ENCODE measurements at places on chromosomes 7 and 10.

DNA sequence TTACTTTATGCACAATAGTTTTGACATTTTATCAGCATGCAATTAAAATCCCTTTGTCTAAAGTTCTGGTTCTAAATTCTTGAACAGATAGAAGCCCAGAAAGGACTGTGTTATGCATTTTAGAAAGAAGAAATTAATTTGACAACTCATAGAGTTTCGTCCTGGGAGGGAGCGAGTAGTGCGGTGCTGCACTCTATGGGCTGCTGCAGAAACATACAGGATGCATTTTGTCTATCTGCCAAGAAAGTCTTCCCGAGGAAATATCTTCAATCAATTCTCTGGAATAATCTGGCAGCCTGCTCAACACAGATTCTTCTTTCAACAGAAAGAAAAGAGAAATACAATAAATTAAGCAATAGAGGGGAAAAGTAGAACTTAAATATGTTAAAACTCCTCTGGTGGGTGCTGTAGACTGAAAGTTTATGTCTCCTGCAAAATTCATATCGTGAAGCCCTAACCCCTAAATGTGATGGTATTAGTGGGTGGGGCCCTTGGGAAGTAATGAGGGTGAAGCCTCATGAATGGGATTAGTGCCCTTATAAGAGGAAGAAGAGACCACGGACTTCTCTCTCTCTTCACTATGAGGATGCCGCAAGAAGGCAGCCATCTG lies 39.0 kb upstream of the IFRD1 start:
- DNase-seq: peak; percentile 30

- DNase-seq: no peak
Observed at GRCh38 chr10:44369854-44370253, 15.0 kb downstream of the CXCL12 start.

GRCh38 chr7:155361947-155362346 lies 64.3 kb downstream of the INSIG1 start:
- DNase-seq: no peak

GRCh38 chr7:78326876-78327275 lies 528.3 kb downstream of the PHTF2 start:
- DNase-seq: no peak

DNA sequence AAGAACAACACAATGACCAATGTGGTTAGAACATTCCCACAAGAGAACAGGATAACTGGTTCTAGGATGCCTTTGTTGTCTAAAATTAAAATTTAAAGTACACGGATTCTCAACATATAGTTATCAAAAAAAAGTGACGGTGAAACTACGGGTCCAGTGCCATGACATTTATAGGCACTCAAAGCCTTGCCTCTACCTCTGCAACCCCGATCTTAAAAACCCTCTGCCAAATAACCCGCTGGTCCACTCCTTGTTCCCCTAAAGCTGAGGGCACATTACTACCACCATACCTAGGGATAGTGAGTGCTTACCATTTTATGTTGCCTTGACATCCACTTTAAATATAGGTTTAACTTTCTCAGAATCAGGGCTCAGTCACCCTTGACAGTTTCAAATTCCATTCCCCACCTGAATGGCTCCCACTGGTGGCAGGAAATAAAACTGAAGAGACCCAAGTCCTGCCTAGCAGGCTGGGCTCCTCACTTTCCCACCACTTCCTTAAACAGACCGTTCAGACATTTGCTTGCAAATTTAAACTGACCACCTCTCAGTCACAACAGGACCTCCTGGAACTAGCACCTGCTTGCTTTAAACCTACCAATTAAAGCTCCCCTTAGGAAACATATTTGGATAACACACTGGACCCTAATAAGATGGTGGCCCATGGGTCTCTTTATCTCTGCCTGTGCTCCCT lies 169.9 kb upstream of the ASAH2 start:
- DNase-seq: no peak

DNA sequence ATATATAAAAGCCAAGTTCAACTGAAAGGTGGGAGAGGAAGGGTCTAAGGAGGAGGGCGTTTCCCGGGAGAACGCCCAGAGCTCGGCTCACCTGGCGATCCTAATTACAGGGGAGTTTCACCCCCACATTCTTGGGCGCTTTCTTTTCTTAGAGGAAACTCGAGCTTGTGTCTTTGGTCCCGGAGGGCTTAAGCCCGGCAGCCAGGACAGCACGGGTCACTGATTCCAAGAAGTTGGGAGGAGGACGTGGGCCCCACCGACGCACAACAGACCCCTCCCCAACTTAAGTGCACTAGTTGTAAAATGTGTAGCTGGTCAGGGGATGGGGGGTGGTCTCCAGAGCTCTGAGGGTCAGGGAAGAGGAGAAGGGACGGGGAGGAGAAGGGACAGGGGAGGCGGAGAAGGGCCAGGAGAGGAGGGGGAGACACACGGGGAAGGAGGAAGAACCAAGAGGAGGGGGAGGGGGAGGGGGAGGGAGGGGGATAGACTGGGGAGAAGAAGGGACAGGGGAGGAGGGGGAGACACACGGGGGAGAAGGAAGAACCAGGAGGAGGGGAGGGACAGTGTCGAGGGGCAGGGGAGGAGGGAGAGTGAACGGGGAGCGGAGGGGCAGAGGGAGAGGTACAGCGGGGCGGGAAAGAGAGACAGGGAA lies 874 bp downstream of the BAIAP2L1 start:
- DNase-seq: no peak

DNA sequence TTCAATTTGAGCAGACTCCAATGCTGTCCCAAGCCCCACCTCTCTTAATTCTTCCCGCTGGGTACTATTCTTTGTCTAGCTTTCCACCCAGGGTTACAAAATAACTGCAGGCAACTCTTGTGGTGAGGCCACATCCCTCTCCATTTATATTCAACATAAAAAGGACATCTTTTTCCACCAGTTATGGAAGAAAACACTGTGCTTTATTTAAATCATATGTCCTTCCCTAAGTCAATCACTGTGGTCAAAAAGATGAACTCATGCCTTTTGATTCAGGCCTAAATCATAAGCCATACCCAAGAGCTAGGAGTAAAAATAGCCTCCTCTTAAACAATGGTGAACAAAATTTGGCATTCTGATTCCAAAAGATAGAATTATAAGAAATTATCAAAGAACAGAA lies 386.0 kb downstream of the SEMA3D start:
- DNase-seq: no peak

DNA sequence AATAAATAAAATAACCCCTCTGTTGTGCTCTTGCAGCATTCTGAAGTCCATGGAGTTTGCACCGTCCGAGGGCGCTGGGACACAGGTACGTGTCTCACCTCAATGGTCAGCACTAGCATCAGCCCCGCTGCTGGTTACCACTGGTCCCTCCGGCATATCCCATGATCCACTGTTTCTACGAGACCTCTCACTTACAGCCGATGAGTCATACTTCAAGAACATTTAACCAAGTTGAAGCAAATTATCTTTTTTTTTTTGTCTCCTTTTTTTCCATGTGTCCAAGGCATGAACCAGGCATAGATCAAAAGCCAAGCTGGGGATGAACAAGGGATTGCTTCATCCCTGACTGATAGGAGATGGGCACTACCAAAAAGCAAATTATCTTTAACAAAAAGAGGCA lies 92.9 kb upstream of the SH2B2 start:
- DNase-seq: no peak

GRCh38 chr10:100987685-100988049 lies 324 bp downstream of the TWNK start:
- no peak for DNase-seq

DNA sequence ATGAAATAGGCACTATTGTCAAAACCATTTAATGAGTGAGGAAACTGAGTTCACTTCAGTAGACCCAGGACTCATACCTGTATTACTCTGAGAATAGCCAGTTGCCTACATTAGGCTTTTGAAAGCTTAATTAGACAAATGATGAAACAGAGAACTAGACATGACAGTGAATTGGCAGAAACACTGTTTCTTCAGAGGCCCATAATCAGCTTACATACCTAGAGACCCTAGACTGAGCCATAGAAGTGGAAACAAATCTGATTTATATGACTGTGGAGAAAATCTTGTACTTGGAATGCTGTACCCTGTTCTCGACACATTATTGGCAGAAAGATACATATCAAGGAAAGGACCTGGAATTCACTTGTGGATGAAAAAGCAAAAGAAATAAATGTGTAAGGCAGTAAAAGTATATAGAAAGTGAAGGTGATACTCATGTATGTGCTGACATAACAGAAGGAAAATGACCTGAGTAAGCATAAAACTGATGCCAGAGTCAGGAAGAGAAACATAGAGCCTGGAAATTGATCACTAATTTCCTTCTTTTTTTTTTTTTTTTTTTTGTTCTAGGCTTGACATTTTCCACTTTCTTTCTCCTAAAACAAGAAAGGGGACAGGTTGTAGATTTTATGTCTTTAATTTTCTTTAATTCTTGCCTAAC lies 251.5 kb downstream of the BICC1 start:
- no peak for DNase-seq

DNA sequence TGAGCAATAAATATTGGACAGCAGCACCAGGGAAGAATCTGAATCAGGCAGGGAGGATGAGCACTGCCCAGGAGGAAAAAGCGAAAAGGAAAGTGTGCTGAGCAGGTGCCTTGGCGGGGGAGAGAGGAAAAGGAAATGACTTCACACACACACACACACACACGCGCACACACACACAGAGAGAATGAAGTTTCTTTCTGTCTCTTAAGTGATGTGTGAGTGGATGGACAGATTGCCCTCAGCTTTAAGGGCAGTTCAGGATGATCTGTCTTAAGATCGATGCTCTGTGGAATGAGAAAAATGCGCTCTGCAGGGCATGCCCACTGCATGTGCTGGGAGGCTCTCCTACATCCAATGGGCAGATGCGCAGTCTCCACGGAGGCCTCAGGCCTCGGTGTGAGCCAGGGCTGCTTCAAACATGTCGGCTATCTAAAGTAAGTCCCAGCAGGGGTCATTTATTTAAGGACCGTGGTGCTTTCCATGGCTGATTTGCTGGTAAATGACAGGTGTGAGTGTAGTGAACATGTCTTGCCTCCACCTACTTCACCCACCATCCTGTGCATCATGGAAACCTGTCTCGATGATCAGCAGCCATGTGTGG lies 2.5 kb upstream of the ACBD5 start:
- peak; percentile 82 for DNase-seq

DNA sequence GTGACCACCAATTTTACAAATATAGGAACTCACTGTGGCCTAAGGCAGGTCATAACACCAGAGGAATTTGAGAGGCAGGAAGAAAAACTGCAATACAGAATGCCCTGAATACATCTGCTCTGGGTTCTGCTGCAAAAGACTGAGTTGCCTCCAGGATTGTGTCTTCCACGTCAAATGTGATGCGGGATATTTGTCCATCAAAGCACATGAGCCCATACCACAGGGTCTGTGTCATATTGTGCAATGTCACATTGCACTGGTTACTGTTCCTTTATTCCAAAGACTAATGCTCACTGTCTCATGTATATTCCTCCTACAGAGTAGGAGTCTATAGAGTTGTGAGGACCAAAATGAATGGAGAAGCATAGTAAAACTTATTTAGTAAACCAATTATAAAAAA lies 58.6 kb upstream of the ABCB4 start:
- DNase-seq: no peak

- DNase-seq: no peak
Observed at GRCh38 chr7:70763961-70764691, 367.8 kb upstream of the GALNT17 start.

- no peak for DNase-seq
Observed at GRCh38 chr7:105153531-105153930, 139.5 kb downstream of the KMT2E start.

GRCh38 chr7:44383566-44383965 lies 58.2 kb upstream of the CAMK2B start:
- peak; percentile 59 for DNase-seq

DNA sequence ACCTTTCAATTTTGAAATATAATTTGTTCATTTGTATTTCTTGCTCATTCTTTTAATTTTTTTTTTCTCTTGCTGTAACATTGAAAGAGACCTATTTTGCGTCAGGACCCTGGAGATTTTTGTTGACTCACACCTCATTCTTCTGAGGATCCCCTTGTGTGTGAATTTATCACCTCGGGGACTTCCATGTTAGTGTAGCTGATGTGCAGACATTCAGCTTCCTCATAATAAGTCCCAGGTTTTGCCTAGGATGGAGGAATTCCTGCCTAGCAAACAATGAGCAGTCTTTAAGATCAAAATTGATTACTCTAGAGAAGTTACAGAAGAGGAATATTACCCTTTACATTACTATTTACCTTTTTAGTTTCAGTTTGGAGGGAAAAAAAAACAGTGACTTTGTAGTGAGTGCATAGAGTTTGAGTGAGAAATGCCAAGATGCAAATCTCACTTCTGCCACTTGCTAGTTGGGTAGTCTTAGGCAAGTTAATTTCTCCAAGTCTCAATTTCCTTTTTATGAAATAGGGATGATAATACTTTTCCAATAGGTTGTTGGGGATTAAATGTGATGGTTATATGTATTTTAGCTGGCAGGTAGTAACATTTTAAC lies 14.3 kb downstream of the TES start:
- no peak for DNase-seq

DNA sequence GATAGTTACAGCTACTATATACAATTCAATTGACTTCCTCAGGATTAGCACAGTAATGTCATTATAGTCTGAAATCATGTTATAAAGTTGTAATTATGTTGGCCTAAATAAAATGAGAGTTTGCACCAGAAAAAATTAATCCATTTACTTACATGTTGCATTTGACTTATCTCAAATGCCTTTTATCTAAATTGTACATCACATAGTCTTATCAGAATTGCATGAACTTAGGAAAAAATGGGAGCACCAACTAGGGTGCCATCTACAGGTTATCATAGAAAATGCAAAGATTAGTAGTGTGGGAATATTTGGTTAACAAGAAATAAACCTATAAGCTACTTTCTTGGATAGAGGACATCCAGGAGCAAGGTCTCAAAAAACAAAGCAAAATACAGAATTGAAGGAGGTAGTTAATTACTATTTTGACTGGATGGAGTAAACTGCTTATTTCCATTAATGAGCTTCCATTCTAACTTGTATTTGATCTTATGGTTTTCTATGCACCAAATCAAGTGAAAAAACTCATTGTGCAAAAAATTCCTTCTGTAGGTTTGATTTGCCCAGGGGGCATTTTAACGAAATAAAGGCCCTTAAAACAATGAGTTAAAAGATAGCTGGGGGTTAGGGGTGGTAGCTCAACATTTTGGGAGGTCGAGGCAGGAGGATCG lies 60.0 kb upstream of the ORC5 start:
- DNase-seq: no peak

DNA sequence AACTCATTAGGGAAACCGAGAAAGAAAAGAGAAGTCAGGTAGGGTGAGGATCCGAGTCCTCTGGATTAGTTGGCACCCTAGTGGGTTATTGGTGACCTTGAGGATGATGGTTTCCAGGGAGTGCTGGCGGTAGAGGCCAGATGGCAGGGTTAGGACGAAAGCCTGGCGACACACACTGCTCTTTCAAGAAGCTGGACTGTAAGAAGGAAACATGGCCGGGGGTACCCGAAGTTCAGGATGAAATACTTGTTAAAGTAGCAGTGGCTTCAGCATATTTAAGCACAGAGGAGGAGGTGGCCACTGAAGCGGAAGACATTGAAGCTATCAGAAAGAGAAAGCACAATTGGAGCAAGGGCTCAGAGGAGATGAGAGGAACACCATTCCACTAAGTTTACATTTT lies 224.6 kb downstream of the RELN start:
- DNase-seq: no peak

GRCh38 chr10:69180525-69181204 lies 631 bp downstream of the SUPV3L1 start:
- DNase-seq: no peak

Data from pulmonary artery endothelial cell (primary cell).